ENCODE measurements at places on chromosomes 2 and 18.

DNA sequence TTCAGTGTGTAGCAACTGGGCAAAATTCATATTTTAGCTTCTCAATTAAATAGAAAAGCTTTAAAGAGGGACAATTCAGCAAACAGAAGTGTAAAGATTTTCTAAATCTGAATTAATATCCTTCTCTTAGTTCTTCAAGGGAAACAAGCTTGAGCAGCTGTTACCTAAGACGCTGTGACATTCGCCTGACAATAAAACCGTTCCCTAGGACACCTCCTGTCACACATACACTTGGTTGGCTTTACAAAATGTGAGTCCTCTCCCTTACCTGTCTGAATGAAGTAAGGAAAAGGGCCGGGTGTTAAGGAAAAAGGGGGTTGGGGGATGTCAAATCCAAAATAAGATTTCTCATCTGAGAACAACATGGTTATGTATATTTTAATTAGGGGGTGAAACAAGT lies 2.1 kb downstream of the SERTAD2 start:
- no peak for DNase-seq

DNA sequence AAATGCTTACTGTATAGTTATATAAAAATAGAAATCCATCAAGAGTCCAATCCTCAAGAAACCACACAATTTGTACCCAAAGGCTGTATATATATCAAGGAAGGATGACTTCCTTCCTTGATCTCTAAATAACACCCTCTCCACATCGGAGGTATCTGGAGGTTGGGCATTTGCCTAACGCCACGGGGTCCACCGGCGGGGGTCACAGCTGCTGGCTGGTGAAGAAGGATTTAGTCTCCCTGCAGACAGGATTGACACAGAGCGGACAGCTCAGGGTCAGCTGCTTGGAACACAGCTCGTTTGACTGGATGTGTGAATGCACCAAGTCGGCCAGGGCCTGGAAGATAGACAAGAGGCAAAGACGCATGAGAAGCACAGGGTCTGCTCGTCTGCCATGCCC lies 36.0 kb downstream of the FECH start:
- DNase-seq = no peak

GRCh38 chr2:30234180-30234971 lies 3.0 kb downstream of the LBH start:
- DNase-seq = peak; percentile 37

- no peak for DNase-seq
Observed at GRCh38 chr18:30965237-30965636, 77.3 kb downstream of the DSC3 start.

DNA sequence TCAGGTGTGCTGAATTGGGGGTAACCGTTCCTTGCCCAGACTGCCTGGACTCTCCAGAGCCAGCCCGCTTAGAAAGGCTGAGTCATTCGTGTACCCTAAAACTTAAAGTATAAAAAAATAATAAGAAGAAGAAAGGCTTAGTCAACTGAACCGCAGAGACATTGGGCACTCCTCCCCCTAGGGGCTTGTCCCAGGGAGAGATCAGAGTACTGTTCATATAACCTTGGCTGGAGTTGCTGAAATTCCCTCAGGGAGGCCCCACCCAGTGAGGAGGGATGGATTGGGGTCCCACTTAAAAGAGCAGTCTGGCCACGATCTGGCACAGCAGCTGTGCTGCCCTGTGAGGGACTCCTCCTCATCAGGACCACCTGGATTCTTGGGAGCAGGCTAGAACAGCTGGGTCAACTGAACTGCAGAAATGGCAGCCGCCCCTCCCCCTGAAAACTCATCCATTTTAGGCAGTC lies 37.2 kb downstream of the ANKRD12 start:
- no peak for DNase-seq

- no peak for DNase-seq
Observed at GRCh38 chr2:206443735-206444527, 599 bp downstream of the ADAM23 start.

GRCh38 chr2:134336352-134336751 lies 82.5 kb downstream of the MGAT5 start:
- DNase-seq = no peak

DNA sequence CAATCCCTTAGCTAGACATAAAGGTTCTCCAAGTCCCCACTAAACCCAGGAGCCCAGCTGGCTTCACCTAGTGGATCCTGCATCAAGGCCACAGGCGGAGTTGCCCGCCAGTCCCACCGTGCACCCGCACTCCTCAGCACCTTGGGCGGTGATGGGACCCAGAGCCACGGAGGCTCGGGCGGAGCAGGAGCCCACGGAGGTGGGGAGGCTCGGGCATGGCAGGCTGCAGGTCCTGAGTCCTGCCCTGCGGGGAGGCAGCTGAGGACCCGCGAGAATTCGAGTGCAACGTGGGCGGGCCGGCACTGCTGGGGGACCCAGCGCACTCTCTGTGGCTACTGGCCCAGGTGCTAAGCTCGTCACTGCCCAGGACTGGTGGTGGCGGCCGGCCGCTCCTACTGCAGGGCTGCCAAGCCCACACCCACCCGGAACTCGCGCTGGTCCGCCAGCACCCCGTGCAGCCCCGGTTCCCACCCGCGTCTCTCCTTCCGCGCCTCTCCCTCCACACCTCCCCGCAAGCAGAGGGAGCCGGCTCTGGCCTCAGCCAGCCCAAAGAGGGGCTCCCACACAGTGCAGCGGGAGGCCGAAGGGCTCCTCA lies 31.7 kb upstream of the SPATA3 start:
- no peak for DNase-seq

DNA sequence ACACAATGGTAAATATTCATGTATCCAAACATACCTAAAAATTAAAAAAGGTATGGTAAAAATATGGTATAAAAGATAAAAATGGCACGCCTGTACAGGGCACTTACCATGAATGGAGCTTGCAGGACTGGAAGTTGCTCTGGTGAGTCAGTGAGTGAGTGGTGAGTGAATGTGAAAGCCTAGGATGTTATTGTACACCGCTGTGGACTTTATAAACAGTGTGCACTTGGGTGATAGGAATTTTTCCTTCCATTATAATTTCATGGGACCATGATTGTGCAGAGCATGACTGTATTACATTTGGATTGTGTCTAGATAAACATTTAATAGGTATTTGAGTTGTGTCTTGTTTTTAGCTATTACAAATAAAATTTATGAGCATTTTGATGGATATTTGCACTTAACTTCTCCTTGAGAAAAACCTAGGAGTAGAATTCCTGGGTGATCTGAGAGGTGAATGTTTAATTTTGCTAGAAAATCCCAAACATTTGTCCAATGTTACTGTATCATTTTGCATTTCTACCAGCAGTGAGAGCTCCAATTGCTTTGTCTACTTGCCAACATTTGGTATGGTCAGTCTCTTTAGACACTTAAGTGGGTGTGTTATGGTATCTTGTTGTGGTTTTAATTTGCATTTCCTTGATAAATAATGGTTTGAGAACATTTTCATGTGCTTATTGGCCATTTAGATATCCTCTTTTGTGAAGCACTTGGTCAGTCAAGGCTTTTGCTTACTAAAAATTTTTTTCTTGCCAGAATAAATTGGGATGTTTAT lies 81.7 kb downstream of the BCL2L11 start:
- no peak for DNase-seq

DNA sequence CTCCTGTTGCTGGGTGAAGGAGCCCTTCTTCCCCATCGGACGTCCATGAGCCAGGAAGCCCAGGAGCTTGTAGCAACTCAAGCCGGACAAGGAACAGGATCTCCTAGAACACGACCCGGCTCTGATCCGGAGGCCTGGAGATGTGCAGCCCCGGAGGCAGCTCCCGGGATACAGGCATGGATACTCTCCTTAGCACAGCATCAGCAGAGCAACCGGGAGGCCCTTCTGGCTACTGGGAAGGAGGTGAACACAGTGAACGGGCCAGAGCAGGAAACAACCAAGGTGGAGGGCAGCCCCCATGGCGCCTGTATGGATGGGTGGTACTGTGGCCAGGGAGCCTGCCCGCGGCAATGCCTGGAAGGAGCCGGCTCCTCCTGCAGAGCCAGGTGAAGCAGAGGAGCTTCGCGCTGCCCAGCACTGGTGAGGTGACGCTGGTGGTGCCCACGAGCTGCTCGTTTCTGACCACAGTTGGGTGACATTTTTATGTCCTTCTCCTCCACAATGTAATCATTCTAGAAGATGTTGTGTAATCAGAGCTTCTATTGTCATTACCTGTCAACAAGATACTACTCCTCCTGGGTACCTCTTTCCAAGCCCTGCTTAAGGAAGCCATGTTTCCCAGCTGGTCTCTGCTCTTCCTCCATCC lies 94.3 kb downstream of the TWIST2 start:
- DNase-seq = no peak

GRCh38 chr2:186653511-186653910 lies 40.3 kb upstream of the FAM171B start:
- DNase-seq = no peak

DNA sequence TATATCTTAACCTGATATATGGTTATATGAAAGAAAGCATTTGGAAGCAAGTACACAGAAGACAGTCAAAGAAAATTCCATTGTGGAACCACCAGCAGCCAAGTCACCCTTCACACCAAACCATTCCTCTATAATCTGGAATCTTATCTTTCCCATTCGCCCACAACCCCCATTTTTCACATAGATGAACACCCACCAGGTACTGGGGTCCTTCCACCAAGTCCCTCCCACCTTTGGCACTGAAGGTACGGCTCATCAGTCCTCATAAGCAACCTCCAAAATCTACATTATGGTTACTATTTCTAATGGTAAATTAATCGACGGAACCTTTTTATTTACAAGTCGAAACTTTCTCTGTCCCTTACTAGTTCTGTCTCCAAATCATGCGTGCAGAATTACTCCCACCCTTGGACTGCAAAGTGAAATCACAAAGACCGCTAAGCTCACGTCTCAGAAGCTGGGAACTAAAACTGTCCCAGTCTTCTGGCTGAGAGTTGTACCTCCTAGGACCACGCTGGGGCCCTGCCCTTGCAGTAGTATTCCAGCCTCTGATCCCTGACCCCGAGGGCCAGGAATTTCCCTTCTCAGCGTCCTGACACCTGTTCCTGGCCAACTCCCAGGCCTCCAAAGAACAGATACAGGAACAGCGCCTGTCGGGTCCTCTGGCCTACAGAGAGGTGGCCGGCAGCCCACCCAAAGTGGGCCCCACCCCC lies 702 bp downstream of the OLA1 start:
- DNase-seq = peak; percentile 60

DNA sequence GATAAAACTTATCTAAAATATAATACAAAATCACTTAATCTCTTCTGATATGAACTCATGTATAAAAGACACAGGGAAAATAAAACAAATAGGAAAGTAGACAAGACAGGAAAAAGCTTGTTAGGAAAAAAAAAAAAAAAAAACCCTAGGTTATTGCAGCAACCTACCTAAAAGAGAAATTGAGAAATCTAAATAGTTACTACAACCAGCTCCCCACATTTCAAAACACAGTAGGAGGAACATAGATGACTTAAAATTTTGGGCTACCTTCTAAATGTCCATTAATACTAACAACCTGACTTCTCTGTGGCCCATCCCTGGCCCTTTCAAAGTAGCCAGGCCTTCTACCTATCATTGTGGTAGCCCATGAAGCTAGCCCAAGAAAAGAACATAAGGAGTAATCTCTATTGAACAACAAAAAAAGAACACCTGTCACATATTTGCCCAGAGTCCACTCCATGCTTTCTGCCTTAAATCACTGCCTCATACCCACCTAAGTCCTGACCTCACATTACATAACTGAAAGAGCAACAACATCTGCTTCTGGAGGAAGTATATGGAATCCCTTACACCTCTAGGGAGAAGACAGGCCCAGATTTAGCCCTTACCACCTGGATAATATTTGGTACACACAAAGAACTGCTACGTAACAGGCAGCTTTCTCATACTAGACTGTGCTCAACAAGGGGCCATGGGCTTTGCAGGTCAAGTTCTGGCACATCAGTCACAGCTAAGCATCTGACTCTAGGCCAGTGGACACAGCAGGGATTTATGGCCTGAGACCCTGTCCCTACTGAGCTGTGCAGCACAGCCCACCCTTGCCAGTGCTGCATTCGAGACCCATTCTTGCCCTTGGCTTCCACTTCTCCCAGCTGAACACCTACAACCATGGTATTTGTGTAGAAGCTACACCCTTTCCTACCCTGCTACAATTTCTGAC lies 8.5 kb downstream of the SUCLG1 start:
- DNase-seq = no peak

- no peak for DNase-seq
Observed at GRCh38 chr2:168147830-168148794, 99.3 kb downstream of the STK39 start.

DNA sequence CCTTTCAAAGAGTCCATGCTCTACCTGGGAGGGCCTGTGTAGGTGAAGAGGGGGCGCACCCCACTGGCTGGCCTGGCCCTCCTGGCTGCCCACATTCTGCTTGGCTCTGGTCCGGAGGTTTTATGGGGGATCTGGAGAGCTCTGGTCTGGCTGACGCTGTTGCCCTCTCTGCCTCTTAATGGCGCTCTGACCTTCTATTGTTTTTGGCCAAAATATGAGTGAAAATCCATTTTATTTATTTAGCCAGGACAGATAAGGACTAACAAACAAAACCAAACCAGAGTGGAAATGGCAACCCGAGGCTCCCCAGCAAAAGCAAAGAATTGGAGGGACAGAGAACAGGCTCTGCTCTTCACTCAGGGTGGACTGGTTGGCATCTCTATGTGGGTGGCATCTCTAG lies 45.7 kb downstream of the PRKCE start:
- no peak for DNase-seq

DNA sequence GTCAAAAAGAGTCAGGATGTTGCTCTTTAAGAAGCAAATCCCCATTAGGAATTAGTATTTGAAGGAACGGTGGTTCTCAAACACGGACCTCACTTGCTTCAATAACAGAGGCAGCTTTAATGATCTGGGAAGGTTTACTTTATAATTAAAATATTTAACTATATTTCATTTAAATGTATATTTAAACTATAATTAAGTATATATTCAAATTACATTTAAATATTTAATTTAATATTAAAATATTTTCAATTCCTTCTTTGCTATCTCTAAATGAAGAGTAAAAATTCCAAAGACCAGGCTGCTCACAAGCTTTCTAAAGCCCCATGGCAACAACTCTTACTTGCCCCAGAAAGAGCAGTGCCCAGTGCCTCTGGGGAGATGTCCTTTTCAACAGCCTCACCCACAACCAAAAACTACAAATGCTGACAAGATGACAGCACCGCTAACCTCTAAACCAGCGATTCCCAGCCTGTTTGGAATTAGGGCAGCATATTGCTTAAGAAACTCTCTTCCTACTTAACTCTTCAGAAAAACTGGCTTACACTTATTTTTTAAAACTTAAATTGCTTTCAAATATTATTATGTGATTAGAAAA lies 62.9 kb upstream of the POU3F3 start:
- no peak for DNase-seq

DNA sequence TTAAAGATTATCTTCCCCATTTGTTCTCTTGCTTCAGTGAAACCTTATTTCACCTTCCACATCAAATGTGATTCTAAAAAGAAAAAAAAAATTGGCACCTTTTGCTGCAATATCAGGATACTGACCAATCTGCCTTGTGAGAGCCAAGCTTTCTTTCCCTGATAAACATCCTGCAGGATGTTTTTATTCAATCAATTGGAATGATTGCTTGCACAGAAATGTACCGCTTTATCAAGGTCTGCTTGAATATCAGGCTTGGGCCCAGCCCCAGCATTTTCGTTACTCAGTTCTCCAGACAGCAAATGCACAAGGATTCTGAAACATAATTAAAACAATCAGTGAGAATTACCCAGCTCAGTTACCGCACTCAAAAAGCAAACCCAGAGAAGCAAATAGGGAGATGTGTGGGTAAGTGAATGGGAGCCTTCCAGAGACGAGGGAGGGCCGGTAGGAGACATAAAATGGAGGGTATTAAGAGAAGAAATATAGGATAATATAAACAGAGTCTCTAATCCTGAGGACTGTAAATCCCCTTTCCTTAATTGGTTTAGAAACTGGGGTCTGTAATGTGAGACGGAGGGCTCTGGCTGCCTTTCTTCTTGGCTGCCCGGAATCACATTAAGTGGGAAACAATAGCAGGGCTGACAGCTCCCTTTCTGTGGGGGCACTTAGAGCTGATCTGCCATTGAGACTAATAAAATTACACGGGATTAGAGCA lies 291.8 kb downstream of the ICOS start:
- no peak for DNase-seq

Data from erythroblast (primary cell).